ENCODE measurements at places on chromosomes 7 and 10.

GRCh38 chr7:138354066-138354465, 106.0 kb upstream of the TRIM24 start:
- DNase-seq, result peak; percentile 56

GRCh38 chr7:155583636-155584035, 37.3 kb upstream of the CNPY1 start:
- DNase-seq, result no peak

DNA sequence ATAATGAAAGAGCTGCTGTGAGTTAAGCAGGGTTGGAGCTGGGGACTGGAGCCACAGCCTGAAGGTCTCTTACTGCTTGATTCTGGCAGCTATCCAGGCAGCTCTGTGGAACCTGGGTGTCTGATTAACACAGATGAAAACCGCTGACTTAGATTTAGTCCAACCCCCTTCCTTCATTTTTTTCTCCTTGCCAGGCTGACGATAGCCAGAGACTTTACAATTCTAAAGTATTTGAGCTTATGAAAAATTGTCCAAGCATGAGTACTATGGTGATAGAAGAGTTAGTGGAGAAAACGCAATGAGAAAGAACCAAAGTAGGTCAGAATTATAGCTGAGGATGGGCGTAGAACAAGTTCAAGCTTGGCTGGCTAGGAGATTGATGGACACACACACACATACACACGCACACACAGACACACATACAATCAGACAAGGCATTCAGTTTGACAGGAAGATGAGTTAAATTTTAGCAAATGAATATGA, 13.5 kb upstream of the GPR85 start:
- DNase-seq, result peak; percentile 61

GRCh38 chr7:105857009-105857952, 19.1 kb downstream of the ATXN7L1 start:
- no peak for DNase-seq

Data from hematopoietic multipotent progenitor cell treated with erythropoietin and hydrocortisone succinate and interleukin-3 and kit ligand, for 8 days (in vitro differentiated cells).